ENCODE measurements at places on chromosomes 1 and 21. TPM values are rescaled to one million over a fixed set of nuclear protein-coding genes. Genes with fewer than 3 reads are reported as not detected.

C1QTNF12 gene
- total RNA-seq = 1.9 TPM

RIPPLY3 gene
- total RNA-seq = 1.1 TPM

- H3K4me3 ChIP-seq = no peak overlapping the region
- no peaks in the 10 kb centered on the region for H3K27me3 ChIP-seq
- H3K27ac ChIP-seq = peak overlapping the region; percentile 45
- no peaks in the 10 kb centered on the region for H3K36me3 ChIP-seq
- DNase-seq = no peak
These were observed 239.9 kb upstream of the IRF2BP2 start for GRCh38 chr1:234849832-234850231.

DNA sequence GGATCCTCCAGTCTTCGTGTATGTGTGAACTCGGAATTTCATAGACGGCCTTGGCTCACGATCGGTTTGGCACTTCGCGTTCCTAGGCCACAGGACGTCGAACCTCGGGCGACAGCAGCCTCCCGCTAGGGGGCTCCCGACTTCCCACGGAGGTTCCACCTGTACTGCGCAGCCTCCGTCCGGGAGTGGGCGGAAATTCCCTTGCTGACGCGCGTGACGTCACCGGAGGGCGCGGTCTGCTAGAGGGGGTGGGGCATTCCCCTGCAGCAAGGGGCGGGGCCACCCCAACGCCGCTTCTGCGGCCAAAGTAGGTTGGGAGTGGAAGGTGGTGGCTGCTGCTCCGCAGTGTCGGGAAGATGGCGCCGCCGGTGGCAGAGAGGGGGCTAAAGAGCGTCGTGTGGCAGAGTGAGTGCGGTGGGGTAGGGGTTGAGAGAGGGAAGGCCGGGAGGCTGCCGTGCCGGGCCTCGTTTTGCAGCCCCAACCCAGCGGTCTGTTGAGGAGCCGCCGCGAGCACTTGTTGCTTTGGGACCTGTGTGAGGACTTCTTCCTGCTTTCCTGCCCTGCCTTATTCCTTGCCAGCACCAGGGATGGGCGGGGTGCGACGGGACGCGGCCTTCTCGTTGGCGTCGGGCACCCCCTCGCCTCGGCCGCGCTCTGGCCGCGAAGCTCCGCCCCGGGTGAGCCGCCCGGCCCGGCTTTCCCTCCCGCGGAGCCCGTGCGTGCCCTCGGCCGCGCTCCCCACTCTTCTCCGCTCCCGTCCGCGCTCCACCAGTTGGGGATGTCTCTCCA lies at the start of gene STXBP3:
Gene STXBP3 (plus strand): TSS at position 293 of the 789 bp plus-strand sequence. CDS start 64 bp downstream, at position 357.
- peaks cover 24% of the 10 kb centered on the region for H3K4me1 ChIP-seq
- H3K27me3 ChIP-seq = no peaks in the 10 kb centered on the region
- DNase-seq = peak; percentile 98
- no peaks in the 10 kb centered on the region for H3K36me3 ChIP-seq
- H3K4me3 ChIP-seq = peak within 1 kb of the TSS; percentile 72

DNA sequence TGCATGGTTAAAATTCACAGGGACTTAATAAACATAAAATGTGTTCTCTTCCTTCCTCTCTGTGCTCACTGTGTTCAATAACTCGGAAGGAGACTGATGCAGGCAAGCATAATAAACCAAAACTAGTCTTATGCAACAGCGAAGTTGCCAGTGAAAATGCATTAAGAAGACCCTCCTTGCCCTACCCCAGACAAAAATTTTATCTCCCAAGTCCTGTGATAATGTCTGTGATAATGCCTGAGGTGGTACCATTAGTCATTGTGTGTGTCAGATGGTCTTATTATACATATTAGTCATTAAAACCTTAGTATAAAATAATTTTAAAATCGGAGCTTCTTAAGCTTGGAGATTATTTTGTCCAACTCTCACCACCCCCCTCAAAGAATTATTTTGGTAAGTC lies 97.8 kb downstream of the NGF start:
- no peaks in the 10 kb centered on the region for H3K36me3 ChIP-seq
- DNase-seq = no peak
- no peaks in the 10 kb centered on the region for H3K27me3 ChIP-seq
- H3K4me3 ChIP-seq = no peak overlapping the region
- H3K4me1 ChIP-seq = no peaks in the 10 kb centered on the region
- H3K27ac ChIP-seq = no peak overlapping the region

GRCh38 chr1:222824641-222825040 lies 9.8 kb downstream of the DISP1 start:
- H3K4me3 ChIP-seq = no peak overlapping the region
- H3K4me1 ChIP-seq = peaks cover 4% of the 10 kb centered on the region
- no peaks in the 10 kb centered on the region for H3K36me3 ChIP-seq
- no peak overlapping the region for H3K27ac ChIP-seq
- no peaks in the 10 kb centered on the region for H3K27me3 ChIP-seq
